Activated T-cell treated with anti-CD3 and anti-CD28 coated beads, Interleukin-2, amount 50 U/mL, for 72 hours (primary cell): ENCODE measurements at places on chromosomes 6 and 20. TPM values are rescaled to one million over a fixed set of nuclear protein-coding genes. Genes with fewer than 3 reads are reported as not detected.

The FOXF2 gene
- not detected for total RNA-seq

The LY6G6D gene
- total RNA-seq: not detected

- no peak for DNase-seq
- H3K4me1 ChIP-seq: no peaks in the 10 kb centered on the region
- H3K36me3 ChIP-seq: peaks cover 2% of the 10 kb centered on the region
Measured at GRCh38 chr6:41588111-41588510, 41.9 kb downstream of the FOXP4 start.

GRCh38 chr6:154388803-154389202 lies 32.2 kb upstream of the IPCEF1 start:
- peaks cover 21% of the 10 kb centered on the region for H3K27me3 ChIP-seq
- H3K4me1 ChIP-seq: no peaks in the 10 kb centered on the region
- DNase-seq: no peak
- no peak overlapping the region for H3K27ac ChIP-seq

DNA sequence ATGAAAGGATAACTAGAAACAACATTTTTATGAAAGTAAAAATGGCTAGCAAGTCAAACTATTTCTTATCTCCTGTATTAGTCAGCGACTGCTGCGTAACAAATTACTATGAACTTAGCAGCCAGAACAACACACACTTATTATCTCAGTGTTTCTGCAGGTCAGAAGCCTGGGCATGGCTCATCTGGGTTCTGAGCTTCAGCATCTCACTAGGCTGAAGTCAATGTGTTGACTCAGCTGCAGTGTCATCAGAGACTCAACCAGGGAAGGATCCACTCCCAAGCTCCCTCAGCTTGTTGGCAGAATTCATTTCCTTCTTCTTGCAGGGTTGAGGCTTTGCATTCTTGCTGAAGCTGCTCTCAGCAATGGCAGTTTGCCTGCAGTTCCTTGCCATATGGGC lies 33.2 kb upstream of the IGF2R start:
- H3K4me1 ChIP-seq: peaks cover 19% of the 10 kb centered on the region
- no peaks in the 10 kb centered on the region for H3K36me3 ChIP-seq
- no peak for DNase-seq
- no peak overlapping the region for H3K4me3 ChIP-seq
- H3K27ac ChIP-seq: no peak overlapping the region

DNA sequence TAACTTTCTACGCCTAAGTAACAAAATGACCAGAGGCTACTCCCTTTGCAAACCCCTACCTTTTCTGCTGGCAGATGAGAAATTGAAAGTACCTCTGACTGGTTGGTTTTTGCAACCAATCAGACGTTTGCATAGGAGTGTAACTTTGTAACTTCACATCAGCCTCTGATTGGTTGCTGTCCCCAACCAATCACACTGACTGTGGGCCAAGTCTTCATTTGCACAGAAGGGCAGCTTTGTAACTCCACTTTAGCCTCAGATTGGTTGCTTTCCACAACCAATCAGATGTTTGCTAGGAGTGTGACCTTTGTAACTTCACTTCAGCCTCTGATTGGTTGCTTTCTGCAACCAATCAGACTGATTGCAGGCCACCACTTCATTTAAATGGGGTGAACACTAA lies 89.1 kb downstream of the ME1 start:
- H3K27ac ChIP-seq: no peak overlapping the region
- H3K27me3 ChIP-seq: no peaks in the 10 kb centered on the region
- no peaks in the 10 kb centered on the region for H3K36me3 ChIP-seq
- no peak overlapping the region for H3K4me3 ChIP-seq
- DNase-seq: no peak
- no peaks in the 10 kb centered on the region for H3K4me1 ChIP-seq
